ENCODE measurements at places on chromosomes 11 and 22.

- no peak for DNase-seq
Observed at GRCh38 chr11:125036933-125037332, 26.2 kb upstream of the SLC37A2 start.

DNA sequence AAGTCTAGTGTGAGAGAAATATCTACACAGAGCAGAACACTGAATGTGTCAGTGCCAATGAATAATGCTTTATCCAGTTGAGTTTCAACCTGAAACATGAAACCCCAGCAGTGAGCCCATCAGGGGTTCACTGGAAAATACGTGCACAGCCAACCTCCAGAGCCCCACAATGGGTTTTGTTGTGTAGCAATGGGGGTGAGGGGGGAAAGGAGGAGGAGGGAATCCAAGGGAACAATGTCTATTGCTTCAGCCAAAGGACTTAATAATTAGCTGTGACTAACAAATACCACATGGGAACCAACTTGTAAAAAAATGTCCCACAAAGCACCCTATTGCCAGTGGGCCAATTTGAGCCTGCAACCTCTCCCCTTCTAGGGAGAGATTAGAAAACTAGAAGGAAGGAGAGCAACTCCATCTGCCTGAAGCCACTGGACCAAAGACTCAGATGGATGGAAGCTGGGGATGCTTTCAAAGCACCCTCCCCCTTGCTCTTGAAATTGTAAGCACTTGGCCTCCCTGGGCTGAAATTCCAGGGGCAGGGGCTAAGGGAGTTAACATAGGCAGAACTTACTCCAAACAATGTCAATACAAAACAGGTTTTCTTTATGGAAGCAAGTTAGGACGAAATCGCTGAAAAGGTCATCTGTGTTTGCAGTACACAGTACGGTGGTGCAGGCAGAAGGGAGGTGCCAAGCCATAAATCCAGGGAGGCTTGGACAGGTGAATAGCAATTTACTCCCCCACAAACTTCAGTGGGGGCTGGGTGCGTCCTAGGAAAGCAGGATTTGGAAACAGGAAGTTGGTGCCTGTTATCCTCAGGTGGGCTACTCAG lies 99.8 kb downstream of the ARL14EP start:
- no peak for DNase-seq

DNA sequence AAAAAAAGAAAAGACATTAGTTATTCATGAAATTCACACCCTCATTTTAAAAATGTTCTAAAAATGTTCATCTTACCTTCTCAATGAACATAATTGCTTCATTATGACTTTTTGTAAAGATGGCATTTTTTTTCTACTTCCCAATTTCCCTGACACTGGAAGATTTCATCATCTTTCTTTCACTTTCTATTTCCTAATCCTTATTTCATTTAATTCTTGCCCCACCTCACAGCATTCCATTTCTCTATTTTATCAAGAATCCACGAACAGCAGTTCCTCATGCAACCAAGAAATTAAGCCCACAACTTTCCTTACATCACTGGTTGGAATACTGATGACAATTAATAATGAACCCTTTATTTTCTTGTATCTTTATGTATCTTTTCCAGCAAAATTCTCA lies 1.9 kb downstream of the PATL1 start:
- no peak for DNase-seq

GRCh38 chr22:45828841-45829240 lies 148.1 kb downstream of the WNT7B start:
- DNase-seq = no peak

- peak; percentile 84 for DNase-seq
Observed at GRCh38 chr22:19448076-19448607, 631 bp upstream of the C22orf39 start.

DNA sequence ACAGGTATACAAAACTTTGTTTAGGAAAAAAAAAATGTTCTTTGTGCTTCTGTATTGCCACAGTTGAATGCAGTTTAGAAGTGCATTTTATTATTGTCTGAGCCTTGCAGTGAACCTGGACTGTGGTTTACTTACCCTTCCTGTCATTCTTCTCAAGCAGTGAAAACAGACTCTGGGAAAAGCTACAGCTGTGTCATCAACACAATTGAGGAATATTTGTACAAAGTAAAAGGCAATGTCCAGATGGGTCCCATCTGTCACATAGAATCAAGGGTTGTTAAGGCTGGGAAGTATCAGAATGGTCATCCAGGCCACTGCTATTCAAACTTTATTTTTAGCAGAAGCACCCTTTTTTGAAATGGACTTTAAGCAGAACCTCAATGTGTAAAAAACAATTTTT lies 73.3 kb downstream of the TRIM44 start:
- DNase-seq = no peak

- no peak for DNase-seq
Observed at GRCh38 chr22:20256027-20256426, 12.1 kb downstream of the RTN4R start.

GRCh38 chr22:19824926-19825339 lies 29.7 kb downstream of the GNB1L start:
- no peak for DNase-seq

DNA sequence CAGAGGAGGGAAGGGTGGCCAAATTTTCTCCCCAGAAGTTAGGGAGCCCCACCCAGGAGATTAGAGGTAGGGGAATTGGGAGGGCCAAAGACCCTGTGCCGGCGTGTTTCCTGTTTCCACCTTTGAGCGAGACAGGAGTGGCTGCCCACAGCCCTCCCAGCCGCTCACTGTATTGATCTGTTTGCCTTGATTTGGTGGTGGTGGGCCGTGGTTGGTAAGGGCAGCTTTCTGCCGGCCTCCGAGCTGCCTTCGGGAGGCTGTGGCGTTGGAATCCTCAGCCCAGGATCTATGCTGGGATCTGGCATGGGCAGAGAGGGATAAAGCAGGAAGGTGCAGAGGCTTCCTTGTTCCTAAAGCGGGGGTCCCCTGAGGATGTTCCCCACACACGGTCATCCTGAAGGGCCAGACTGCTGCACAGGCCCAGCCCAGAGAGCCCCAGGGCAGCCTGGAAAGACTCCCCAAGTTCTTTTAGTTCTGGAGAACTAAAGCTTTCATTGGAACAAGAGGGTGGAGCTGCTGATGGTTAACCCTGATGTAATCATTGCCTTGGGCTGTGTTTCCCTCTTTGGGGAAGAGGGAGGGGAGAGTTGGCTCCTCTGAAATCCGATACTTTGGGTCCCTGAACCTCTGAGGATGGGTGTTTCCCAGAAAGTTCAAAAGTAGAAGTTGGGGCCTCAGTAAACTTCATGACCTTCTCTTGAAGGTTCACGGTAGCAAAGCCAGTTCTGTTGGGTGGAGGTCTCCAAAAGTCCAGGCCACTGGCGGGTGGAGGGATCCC lies 7.2 kb downstream of the FAM83F start:
- no peak for DNase-seq

DNA sequence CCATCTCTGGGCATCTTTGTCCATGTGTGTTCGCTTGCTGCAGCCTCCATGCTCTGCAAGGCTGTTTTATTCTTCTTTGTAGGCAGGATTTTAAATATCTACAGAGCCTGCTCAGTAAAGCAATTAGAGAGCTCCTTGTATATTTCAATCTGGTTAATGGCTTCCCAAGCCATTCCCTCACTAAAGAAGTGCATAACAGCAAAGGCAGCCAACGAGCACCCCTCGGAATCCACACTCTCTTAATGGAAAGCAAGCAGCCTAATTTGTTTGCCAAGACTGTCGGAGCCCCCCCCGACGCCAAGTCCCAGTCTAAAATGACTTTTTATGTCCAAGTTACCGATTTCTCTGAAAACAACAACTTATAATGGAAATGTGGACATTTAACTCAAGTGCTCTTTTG lies 123.6 kb downstream of the ARL14EP start:
- DNase-seq = no peak

DNA sequence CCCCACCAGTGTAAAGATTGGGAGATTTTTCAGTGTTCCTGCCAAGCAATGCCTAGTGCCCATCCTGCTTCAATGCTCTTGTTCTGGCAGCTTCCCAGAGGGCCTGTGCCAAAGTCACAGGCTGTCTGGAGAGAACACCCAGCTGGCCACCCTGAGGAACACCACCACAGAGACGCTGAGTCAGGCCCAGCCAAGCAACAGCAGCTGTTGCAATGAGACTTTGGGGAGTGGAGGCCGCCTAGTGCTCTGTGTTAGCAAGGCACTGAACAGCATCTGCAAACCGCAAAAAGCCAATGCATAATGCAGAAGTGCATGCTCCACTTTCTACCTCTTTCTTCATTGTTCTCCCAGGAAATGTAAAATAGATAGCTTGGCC lies 168.1 kb downstream of the NXPE2 start:
- DNase-seq = peak; percentile 80

DNA sequence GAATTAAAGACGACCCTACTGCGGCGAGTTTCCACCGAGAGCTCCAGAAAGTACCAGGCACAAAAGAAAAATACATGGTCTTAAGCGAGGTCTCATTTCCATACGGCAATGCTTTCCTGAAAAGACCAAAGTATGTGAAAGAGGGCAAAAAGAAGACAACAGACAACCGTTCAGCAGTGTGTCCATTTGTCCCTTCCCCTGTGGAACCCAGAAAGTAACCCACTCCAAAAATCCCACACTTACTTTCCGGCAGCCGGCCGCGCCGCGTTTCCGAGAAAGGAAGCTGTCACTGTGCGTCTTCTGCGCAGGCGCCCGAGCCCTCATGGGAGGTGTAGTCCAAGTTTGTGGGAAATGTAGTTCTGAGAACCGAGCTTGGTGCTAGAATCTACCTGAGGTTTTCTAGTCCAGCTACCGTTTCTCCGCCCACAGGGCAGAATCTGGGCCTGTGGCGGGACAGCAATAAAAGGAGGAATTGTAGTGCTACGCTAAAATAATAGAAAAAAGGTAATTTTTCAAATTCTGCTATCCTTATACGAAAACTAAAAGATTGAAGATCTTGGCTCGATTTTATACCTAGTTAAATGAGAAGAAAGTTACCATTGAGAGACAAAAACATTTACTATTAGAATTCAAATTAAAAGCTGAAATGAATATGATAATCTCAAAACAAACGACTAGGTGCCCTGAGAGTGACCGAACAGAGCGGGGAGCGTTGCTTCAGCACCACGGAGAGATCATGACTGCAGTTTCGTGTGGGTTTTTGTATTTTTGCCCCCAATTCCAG lies at the start of gene PUS3:
Gene PUS3, minus strand, starts transcription at position 280 of the 784 bp plus-strand sequence. CDS start 6,922 bp downstream, outside the sequence.
- peak; percentile 93 for DNase-seq

GRCh38 chr11:68978626-68978930 lies 2.2 kb downstream of the MRGPRD start:
- DNase-seq = no peak

DNA sequence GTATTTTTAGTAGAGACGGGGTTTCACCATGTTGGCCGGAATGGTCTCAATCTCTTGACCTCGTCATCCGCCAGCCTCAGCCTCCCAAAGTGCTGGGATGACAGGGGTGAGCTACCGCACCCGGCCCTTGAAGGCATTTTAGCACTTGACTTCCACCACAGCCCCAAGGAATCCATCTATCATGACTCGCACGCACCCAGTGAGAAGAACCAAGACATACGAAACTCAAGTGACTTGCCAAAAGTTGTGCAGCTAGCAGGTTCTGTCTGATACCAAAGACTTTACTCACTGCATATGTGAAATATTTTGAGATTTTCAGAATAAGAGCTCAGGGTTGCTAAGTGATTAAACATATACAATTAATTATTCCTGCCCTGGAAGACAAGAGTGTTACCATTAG lies 21.0 kb downstream of the FLI1 start:
- DNase-seq = no peak

- DNase-seq = no peak
Observed at GRCh38 chr11:78350646-78351165, 66.9 kb downstream of the GAB2 start.

DNA sequence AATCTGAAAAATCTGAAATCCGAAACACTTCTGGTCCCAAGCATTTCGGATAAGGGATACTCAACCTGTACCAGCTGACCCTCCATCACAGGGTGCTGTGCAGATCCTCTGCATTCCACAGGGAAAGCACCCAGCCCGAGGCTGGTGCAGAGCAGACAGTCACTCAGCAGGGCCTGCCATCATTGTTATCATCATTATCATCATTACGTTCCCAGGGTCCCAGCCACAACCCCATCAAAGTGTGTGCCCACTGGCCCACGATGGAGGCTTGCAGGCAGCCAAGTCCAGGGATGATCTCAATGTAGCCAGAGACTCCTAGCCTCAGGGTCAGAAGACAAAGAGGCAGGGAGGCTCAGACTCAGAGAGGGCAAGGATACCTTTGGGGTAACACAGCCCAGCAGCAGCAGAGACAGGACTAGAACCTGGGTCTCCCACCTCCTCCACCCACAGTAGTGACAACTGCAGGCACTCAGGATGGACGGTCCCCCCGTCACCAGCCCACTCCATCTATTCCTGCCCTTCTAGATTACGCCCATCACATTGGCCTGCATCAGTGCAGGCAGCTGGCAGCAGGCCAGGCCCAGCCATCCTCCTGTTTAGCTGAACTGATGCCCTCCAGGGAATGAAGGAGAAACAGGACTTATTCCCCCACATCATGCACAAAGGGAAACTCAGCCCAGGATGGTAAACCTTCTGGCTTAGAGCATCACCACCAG lies 10.3 kb downstream of the GAL3ST1 start:
- DNase-seq = no peak

- no peak for DNase-seq
Observed at GRCh38 chr11:59223611-59224010, 10.9 kb upstream of the MPEG1 start.

DNA sequence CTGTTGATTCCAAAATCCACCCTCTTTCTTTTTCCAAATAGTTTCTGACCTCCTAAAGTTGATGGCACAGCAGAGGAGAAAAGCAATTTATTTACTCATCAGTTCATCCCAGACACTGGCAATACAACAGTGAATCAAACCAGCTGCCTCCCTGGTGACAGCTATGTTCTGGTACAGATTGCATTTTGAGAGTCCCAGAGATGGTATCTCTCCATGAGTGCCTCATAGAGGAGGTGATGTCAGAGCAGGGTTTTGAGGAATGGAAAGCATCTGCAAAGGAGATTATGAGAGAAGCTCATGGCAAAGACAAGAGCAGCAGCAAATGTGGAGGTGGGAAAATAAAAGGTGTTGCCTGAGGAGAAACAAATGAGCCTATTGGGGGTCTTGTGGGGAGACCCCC lies 377.2 kb downstream of the MN1 start:
- DNase-seq = no peak

DNA sequence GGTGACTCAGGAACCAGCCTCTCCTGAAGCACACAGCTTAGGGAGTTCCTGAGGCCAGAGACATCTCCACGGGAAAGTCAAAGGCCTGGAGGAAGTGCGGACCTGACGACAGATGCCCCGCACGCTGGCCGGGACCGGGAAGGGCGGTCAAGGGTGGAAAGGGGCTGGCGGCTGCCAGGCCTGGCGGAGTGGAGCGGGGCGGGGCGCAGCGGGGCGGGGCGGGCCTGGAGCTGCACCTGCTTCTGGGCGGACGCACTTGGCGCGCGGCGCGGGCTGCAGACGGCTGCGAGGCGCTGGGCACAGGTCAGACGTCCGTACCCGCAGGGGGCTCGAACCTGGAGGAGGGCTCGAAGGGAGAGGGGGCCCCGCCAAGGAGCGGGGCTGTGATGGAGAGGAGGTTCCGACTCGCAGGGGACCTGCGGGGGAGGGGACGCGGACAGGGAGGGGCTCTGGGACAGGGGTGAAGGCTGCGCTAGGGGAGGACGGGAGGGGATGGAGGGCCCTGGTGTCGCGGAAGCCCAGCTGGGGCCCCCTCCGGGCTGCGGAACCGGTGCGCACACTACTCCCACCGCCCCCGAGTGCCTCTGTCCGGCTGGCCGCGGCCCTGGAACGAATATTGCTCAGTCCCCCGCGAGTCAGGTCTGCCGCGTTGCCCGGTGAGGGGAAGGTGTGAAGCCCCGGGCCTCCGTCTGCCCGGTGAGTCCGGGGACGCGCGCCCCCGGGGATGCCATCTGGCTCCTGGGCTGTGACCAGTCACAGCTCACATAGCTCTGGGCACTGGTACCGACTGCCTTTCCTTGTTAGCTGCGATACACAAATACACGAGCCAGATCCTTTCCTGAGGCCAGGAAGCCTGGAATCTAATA lies at the start of gene TMEM45B:
Gene TMEM45B, plus strand, starts transcription at position 253 of the 866 bp plus-strand sequence. CDS start 36,635 bp downstream, outside the sequence.
- peak; percentile 35 for DNase-seq

GRCh38 chr11:119178166-119178680 lies 7.1 kb upstream of the NHERF4 start:
- no peak for DNase-seq
